ENCODE measurements at places on chromosomes 13 and 19.

DNA sequence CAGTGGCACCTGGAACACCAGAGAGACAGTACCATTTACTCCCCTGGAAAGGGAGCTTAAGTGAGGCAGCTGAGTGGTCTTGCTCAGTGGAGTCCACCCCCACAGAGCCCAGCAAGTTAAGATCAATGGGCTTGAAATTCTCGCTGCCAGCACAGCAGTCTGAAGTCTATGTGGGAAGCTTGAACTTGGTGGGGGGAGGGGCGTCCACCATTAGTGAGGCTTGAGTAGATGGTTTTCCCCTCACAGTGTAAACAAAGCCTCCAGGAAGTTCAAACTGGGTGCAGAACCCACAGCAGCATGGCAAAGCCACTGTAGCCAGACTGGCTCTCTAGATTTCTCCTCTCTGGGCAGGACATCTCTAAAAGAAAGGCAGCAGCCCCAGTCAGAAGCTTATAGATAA is 30.3 kb upstream of the CEACAM4 start:
- DNase-seq, result no peak

- no peak for DNase-seq
Observed at GRCh38 chr13:39401046-39401705, 201.8 kb downstream of the LHFPL6 start.

DNA sequence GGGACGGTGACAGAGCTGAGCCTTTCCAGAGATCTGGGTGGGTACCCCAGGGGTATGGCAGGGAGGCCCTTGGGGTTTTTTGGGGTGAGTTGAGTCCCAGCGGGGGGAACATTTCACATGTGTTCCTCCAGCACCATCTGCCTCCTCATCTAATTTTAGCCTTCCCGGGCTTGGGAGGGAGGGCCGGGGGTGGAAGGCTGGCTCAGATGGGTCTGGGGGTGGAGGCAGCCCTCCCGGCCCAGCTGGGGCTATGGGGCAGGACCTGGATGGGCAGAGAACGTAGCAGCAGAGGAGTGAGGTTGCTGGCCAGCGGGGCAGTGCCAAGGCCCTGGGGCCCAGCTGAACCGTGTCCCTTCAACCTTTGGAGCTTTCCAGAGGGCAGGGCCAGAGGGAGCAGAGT is 23.5 kb downstream of the ADGRL1 start:
- no peak for DNase-seq

DNA sequence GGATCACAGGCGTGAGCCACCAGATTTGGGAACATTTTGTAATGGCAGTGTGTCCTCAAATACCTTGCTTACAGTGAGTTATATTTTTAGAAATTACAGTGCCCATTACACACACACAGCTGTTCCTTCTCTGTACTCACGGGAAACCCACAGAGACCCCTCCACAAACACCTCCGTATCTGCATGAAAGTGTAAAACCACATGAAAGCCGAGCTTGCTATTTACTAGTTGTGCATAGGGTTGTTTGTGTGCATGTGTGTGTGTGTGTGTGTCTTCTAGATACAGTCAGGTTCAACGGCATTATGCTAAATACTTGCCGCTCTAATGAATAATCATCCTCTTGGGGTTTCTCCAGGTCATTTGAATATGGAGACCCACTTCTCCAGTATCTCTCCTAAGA is 22.3 kb upstream of the LILRA2 start:
- no peak for DNase-seq

- no peak for DNase-seq
Observed at GRCh38 chr13:76630629-76631230, 255.5 kb downstream of the KCTD12 start.

DNA sequence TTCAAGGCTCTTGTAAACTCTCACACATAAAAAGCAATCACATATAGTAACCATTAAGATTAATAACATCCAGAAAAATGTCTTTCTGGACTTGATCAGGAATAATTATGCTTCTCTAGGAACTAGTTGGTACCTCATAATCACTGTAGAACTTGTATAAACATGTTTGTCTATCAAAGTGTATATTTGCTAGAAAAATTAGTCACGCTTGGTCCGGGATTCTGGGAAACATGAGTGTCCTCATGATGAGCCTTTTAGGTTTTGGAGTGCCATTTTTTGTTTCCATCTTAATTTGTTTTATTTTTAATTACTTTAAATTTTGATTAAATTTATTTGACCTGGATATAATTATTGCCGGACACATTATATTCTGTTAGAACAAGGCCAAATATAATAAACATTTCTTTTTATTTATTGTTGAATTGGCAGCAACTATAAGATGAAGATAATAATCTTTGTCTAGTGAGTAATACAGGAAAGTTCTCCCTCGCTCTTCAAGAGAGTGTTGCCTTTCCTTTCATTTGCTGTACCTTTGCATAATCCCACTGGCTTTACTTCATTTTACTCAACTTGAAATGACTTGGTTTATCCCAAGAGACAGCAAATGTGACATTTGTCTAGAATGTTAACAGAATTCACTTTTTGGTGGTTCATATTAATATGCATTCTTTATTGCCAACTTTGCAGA is 207.0 kb downstream of the NALCN start:
- no peak for DNase-seq

- no peak for DNase-seq
Observed at GRCh38 chr13:59441596-59442280, 722.0 kb downstream of the DIAPH3 start.

- DNase-seq, result no peak
Observed at GRCh38 chr13:74979703-74980102, 502.3 kb downstream of the TBC1D4 start.

DNA sequence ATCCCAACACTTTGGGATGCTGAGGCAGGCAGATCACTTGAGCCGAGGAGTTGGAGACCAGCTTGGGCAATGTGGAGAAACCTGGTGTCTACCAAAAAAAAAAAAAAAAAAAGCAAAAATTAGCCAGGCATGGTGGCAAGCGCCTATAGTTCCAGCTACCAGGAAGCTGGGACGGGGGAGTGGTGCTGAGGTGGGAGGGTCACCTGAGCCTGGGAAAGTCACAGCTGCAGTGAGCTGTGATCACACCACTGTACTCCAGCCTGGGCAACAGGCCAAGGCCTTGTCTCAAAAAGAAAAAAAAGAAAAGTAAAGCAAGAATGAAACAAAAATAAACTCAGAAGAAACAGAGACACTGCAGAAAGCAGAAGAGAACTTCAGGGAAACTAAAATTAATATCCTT is 31.6 kb downstream of the MTRF1 start:
- DNase-seq, result no peak

GRCh38 chr19:4694211-4694987 is 24.3 kb upstream of the MYDGF start:
- no peak for DNase-seq

DNA sequence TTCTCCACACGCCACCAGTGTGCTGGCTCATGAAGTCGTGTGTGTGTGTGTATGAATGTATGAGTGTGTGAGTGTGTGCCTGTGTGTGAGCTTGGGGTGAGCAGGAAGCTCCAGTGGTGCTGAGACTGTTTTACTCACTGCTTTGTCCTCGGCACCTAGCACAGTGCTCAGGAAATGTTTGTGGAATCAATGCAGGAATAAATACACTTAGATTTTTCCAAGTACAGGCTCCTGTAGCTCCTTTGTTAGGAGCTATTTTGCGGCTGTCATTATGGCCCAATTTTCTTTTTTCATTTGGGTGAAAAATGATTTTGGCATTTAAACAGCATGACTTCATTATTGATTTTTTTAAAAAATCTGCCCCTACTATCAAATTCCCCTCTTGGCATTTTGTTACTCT is 193.5 kb upstream of the KL start:
- DNase-seq, result no peak
